ENCODE measurements at places on chromosomes 5 and 9. TPM values are rescaled to one million over a fixed set of nuclear protein-coding genes. Genes with fewer than 3 reads are reported as not detected.

The IL3 gene
- 0.37 TPM for total RNA-seq

- DNase-seq = no peak
Observed at GRCh38 chr5:143166090-143166489, 237.4 kb downstream of the NR3C1 start.

- no peak for DNase-seq
Observed at GRCh38 chr5:76332611-76333205, 70.4 kb upstream of the IQGAP2 start.

The CCL21 gene
- total RNA-seq = not detected

GRCh38 chr5:50576686-50577256, 89.7 kb upstream of the PARP8 start:
- DNase-seq = no peak

DNA sequence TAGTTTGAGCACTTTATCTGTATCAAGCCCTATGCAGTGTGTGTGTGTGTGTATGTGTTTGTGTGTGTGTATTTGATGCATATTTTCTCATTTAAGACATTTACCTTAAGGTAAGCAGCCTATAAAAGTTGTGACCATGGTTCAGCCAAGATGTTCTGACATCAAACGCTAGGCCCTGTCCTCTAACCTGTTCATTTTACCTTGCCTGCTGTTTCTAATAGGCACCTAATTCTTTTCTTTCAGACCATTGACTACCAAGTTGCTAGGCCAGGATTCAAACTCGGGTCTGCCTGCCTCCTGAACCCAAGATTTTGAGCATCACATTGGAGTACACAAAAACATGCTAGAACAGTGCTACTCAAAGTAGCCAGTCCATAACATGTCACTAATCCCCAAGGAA, 274.5 kb downstream of the PLK2 start:
- no peak for DNase-seq

The SYK gene
- total RNA-seq = 4.9 TPM

DNA sequence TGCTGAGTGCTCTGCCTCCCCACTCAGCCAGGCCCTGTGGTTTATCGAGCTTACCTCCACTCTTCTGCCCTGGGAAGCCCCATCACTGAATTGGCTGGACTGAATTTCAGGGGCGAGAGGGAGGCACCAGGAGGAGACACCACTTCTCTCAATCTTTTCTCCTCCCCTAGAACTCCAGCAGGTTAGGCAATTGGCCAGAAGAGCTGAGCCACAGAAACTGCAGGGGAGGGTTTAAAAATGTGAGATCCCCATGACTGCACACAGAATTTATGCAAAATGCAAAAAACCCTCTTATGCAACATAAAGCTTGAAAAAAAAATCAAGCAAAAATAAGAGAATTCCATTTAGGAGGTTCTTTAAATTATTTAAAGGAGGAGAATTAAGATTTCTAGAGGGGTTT, 29.9 kb downstream of the TUT7 start:
- no peak for DNase-seq

DNA sequence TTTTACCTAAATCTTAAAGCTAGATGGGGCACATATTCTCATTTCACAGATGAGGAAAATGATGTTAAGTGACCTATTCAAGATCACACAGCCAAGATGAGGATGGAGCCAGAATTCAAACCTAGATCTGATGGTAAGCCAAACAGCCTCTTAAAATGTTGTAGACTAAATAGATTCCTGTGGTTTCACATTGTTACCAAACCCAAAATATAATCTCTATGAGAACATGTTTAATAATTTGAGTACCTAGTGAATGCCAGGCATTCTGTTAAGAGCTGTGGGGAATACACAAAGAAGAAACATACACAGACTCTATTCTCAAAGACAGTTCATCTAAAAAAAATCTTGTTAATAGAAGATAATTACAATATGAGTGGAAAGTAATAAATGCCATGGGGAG, 25.2 kb downstream of the HOMER1 start:
- DNase-seq = no peak
